Activated CD8-positive, alpha-beta memory T cell treated with anti-CD3 and anti-CD28 coated beads, Interleukin-2, amount 50 U/mL, for 4 hours (primary cell): ENCODE measurements at places on chromosomes 13 and 19.
A peak's percentile ranks its signal among the peaks of the same experiment; 100 is the strongest.

DNA sequence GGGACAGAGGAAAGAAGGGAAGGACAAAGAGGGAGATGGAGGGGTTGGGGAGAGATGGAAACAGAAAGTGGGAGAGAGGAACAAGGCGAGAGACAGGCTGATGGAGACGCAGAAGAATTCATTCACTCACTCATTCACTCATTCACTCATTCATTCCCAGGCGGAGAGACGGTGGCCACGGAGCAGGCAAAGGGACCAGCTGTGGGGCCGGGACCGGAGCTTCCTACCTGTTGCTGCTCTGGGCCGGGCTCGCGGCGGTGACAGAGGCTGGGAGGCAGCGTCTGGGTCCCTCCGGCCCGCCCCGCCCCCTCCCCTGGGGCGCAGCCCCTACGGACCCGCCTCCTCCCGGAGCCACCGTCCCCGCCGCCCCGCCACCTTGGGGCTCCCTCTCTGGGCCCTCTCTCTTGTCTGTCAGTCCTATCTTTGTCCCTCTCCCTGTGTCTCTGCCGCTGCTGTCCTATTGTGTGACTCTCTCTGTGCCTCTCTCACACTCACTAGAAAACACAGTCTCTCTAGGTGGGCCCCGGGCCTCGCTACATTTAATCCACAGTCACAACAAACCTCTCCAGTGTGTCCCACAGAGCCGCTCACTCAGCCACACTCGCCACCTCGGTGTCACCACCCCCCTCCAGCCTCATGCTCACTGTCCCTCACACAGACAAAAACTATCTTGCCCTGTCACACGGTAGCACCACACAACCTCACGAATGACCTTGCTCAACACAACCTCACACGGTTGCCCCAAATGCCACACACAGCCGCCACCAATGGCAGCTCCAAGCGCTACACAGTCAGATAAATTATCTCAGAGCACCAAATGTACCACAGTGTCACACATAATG, at the start of gene GNG8:
GNG8 (minus strand) TSS at position 283 of the 842 bp plus-strand sequence. CDS start 1,520 bp downstream, outside the sequence.
- DNase-seq: no peak

DNA sequence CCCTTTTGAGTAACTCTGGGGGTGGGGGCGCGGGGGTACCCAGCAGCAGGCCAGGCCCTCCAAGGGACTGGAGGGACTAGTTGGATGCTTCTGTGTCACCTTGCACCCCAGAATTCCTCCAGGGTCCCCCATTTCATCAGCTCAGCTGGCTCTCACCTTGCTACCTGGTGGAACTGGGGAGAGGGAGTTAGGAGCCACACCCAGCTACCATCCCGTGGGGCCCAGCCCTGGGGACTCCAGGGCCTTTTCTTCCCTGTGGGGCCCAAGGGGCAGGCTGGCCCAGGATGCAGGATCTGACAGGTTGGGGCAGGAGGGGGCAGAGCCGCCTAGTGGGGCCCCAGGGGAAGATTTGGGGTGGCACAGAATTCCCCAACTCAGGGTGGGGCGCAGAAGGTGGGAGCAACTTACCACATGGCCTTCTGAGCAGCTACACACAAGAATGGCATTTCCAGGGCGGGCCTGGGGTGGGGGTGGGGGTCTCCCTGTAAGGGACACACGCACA, 32.8 kb upstream of the NANOS3 start:
- DNase-seq: no peak

DNA sequence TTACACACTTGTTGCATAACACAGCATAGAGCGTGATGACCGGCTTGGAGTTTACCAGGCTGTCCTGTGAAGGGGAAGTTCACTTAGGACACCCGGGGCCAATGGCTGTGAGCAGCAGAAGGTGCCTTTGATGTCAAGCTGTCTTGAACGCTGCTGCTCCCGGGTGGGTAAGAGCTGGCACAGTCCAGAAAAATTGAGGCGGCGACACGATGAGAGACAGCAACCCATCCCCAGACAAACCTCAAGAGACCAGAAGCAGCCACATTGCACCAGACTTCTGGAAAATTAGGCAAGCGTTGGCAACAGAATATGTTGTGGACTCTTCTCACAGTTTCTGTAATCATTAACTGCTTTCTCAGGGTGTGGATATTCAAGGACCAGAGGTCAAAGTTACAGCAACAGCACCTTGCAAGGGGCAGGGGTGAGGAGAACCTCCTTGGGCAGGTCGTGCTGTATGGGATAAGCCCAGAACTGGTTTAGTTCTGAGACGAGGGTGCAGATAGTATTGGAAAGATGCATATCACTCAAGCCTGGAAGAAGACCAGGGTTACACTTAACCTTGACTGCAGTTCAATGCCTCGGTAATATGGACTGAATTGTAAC, 10.1 kb downstream of the NFILZ start:
- DNase-seq: no peak

DNA sequence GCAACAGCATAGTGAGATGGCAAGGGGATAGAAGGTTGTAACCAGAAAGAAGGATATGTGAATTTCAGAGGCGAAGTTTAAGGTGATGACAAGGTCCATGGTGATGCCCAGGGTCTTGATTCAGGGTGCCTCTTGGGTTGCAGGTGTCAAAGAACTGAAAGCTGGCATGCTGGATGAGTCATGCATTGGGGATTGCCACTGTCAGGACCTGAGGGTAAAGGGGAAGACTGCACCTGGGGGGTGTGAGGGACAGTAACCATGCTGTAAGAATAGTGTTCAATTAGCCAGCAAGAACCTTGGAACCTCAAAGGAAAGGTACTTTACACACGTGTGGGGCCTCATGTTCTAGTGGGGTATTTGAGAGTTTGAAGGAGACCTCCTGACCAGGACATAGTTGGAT, 279.6 kb downstream of the SLC7A1 start:
- DNase-seq: no peak

GRCh38 chr19:2623798-2624197, 78.7 kb downstream of the GNG7 start:
- DNase-seq: no peak

DNA sequence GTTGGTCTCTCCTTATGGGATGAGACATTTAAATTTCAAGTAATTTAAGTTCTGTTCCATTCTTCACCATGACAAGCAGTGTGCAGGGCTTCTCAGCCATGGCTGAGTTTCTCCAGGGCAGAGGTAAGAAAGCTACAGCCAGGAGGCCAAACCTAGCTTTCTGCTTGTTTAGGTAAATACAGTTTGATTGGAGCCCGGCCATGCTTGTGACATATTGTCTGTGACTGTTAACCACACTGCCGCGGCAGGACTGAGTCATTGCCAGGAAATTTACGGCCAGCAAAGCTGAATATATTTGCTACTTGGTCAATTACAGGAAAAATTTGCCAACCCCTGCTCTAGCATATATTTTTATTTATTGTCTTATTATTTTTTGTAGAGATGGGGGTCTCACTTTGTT, 10.7 kb downstream of the NLRP8 start:
- no peak for DNase-seq

DNA sequence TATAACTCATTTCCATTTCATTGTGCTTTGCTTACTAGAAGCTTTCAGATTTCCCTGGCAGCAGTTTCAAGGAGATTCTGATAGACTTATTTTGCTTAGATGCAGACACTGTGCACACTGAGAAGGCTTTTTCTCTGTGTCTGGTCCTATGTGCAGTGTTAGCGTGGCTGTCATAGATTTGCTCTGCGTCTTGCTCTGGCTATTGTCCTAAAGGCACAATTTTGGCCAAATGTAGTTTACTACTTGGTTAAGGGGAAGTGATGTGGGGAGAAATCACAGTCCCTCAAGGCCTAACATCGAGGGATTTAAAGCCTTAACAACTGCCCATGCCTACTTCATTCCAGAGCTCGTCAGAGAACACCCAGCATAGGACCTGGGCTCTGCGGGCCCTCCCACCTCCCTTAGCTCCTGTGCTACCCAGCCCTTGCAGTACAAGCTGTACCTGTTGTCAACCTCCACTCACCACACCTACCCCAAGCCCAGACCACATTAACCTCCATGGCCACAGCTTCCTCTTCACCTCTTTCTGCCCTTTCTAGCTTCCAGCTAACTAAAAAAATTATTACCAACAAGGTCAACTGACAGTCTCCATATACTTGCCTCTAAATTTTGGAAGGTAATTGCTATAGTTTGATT, 38.9 kb upstream of the KATNAL1 start:
- peak; percentile 58 for DNase-seq

DNA sequence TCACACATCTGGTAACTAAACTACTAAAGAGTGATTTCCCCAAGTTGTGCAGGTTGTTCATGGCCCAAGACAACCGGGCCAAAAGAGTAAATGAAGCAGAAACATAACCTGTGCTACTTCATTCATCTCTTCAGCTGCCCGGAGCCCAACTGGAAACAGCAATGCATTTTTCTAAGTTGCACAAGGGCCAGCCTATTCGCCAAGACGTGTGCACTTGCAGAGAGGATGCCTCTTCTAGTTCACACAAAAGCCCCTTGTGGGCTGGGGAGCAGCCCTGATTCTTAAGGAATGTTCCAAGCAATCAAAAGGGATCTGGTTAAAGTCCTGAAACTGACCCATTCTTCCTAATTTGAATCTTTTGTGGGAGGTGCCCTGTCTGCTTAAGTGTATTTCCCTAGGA, 275.8 kb downstream of the SHISA2 start:
- no peak for DNase-seq

DNA sequence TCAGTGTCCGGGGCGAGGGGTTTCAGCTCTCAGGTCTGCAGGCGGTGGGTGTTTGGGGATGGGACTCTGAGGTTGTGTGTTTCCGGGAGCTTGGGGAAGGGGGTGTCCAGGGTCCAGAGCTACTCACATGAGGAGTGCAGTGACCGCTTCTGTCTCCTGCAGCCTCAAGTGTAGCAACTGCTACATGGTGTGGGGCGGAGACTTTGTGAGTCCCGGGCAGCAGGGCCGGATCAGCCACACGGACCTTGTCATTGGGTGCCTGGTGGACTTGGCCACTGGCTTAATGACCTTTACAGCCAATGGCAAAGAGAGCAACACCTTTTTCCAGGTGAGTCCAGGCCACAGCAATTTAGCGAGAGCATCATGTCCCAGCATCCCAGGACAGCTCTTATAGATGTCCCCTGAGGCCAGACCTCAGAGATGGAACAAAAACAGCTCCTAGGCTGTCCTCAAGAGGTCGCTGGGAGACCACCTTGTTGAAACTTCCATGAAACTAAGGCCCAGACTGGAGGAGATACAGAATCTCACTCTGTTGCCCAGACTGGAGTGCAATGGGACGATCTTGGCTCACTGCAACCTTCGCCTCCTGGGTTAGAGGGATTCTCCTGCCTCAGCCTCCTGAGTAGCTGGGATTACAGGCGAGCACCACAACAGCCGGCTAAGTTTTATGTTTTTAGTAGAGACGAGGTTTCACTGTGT, 44.9 kb downstream of the RYR1 start:
- no peak for DNase-seq

DNA sequence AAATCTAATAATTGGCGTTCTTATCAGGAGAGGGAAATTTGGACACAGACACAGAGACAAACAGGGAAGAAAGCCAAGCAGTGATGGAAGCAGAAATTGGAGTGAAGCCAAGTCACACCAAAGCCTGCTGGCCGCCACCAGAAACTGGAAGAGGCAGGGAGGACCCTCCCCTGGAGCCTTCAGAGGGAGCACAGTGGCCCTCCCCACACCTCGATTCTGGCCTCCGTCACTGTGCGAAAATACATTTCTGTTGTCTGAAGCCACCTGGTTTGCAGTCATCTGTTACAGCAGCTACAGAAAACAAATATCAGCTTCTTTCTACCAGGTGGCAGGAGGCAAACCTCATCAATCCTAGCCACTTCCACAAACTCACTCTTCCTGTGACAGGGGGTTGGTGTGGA, 8.3 kb upstream of the TLE6 start:
- no peak for DNase-seq

DNA sequence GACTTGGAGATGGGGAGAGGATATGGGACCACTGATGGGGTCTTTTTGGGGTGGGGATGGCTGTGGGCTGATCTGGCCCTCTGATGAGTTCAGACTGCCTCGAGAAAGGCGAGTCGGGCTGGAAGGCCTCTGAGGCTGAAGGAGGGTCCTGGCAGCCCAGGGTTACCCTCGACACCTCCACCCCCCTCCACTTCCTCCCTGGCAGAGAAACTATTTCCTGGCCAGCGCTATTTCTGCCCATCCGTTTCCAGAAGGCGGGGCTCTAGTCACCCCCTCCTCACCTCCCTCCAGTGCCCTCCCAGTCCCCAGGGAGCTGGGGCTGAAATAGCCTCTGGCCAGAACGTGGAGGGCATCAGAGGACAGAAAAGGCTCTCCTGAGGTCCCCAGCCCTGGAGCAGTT, 9.7 kb downstream of the EXOC3L2 start:
- DNase-seq: no peak

DNA sequence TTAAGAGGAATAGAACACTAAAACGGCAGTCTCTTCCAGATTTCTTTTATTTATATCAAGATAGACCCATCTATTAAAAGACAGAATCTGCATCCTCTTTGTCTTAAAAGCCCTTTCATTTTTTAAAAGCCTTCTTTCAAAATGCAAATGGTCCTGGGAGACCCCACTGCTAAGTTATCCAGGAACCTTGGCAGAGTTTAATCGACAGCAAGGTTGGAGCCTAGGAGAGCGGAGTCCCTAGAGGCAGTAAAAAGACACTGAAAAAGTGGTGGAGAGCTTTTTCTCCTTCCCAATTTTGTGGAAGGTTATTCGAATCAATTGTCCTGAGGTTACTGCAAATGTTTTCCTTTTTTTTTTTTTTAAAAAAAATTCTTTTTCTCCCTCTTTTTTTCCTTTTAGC, 294.7 kb downstream of the NALCN start:
- DNase-seq: no peak
